ENCODE measurements at places on chromosomes 5 and 9.

DNA sequence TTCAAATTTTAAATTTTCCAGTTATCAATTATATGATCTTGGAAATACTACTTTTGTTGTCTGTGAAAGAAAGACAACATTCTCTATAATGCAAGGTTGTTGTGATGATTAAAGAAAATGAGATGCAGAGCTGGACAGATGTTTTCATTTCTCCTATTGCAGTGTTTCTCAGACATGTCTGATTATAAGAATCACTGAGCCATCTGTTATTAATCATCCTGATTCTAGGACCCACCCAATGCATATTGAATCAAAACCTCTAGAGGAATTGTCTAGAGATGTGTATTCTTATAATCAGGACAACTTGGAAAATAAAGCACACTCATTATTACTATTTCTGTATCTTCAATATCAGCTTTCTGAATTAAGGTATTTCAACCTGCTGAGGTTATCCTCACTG, 121.1 kb upstream of the ASTN2 start:
- no peak for DNase-seq

DNA sequence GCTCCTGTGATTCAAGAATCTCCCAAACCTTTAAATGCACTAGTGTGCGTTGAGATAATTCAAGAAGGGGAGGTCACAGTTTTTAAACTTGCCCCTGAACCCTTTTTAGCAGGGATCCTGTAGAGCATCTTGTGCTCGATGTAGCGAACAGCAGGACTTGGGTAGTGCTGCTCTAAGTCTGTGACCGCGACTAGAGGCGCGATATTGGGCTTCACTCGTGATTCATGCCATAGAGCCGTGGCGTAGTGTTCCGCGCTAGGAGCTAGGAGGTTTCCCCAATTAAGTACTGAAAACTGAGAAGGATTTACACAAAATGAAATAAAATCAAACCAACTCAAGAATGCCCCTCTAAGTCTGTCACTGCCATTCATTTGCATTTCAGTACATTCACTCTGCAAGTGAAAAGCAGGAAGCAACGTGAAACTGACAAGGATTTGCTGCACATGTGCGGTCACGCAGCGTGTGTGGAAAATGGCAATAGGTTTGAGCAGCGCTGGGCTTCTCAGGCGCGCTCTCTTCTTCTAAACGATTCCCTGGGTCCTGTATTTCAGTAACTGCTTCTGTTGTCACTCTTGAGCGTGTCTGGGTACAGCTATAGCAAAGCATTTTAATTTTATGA, 1135.9 kb upstream of the WWC1 start:
- no peak for DNase-seq

DNA sequence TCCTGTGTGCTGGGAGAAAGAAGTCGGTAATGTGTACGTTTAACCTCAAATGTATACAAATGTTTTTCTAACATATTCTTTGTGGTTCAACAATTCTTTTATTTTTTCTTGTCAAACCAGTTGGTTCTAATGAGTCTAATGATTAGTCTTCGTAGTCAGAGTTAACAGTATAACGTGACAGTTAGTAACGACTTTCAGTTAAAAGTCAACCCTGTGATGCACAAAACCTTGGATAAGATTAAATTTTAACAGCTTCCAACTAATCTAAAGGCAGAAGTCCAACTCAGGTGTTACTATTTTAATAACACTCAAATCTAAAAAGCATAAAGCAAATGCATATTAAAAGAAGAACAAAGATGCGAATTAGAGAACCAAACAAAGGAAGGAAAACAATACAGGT, 47.0 kb downstream of the SEMA6A start:
- DNase-seq: no peak

GRCh38 chr9:124030969-124031451, 19.4 kb downstream of the LHX2 start:
- no peak for DNase-seq

DNA sequence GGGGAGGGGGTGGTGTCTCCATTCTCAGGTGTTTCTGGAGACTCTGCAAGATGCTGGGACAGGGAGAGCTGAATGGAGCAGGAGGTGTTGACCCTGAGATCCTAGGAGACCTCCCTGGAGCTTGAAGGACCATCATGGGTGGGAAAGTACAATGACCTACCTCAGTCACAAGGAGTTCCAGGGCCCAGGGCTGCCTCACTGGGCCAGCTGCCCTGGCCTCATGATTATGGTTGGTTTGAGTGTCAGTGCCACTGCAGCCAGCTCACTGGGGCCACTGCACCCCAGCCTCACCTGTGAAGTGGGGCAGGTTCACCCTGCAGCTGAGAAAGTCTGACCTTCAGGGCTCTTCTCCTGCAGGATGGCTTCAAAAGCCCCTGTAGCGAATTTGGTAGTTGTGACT, 372.5 kb downstream of the IRX2 start:
- no peak for DNase-seq

- DNase-seq: no peak
These were observed 37.8 kb downstream of the SCGB3A1 start for GRCh38 chr5:180553530-180553929.

DNA sequence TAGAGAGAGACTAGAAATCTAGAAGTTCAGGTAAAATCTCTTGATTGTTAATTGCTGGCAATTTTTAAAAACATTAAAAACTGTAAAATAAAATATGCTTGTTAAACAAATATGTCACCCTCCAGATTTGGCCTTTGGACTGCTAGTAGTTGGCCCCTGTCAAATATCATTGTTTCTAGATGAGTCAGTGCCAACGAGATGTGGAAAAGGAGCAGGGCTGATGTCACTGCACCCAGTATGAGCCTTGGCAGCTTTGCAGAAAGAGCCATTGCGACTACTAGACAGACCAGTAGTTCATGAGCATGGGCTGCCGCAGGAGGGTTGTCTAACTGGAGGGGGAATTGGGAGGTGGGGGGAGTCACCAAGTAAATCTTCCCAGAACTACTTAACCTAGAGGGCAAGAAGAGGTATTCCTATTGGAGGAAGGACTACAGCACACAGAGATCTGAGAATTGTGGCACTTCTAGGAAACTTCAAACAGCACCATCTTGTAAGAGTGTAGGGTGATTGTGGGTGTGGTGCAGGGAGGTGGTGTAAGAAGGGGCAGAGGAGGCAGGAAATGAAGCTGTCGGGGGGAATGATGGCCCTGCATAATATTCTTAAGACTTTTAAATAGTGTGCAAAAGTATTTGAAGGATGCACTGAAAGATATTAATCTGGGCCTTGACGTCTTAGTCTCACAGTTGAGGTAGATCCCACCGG, 7.1 kb upstream of the DOCK2 start:
- no peak for DNase-seq

DNA sequence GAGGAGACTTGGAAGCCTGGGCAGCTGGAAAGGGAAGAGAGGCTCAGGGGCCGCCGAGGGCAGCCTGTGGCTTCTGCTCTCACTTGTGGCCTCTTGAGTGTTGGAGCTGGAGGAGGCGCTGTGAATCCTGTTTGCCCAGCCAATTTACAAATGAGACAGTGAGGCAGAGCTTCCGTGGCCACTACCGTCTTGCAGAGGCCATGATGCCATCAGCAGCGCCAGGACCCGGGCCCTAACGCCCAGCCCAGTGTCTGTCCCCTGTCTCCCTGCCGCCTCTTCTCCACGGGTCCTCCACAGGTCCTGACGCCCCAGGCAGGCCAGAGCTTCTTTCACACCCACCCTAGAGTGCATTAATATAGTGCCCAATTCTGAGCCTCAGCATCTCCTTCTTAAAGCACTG, 172.8 kb downstream of the GOLPH3 start:
- no peak for DNase-seq

Measured in stimulated activated CD8-positive, alpha-beta memory T cell treated with anti-CD3 and anti-CD28 coated beads, Interleukin-12 subunit alpha, Interleukin-12 subunit beta, amount 100 ng/mL, for 4 hours (primary cell).